Activated T-cell treated with anti-CD3 and anti-CD28 coated beads, Interleukin-2, amount 50 U/mL, for 24 hours (primary cell): ENCODE measurements at places on chromosomes 6 and 20.

- DNase-seq: no peak
Measured at GRCh38 chr6:154123155-154123956, 84.3 kb downstream of the OPRM1 start.

GRCh38 chr20:16415071-16416053 is 157.9 kb downstream of the KIF16B start:
- DNase-seq: no peak

DNA sequence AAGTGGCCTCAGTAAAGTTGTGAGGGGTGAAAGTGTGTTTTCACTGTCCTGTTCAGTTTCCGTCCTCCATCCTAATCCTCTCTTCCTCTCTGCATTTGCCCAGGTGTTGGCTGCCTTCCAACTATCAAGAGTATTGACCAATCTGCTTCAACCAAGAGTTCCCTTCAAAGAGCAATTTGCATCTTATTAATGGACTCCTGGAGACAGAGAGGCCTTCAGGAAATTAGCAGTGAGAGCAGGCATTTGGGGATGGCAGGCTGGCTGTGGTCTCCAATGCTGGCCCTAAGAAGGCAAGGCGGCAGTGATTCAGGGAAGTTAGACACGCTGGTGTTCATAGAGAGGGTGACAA is 77.2 kb downstream of the GPR6 start:
- no peak for DNase-seq

DNA sequence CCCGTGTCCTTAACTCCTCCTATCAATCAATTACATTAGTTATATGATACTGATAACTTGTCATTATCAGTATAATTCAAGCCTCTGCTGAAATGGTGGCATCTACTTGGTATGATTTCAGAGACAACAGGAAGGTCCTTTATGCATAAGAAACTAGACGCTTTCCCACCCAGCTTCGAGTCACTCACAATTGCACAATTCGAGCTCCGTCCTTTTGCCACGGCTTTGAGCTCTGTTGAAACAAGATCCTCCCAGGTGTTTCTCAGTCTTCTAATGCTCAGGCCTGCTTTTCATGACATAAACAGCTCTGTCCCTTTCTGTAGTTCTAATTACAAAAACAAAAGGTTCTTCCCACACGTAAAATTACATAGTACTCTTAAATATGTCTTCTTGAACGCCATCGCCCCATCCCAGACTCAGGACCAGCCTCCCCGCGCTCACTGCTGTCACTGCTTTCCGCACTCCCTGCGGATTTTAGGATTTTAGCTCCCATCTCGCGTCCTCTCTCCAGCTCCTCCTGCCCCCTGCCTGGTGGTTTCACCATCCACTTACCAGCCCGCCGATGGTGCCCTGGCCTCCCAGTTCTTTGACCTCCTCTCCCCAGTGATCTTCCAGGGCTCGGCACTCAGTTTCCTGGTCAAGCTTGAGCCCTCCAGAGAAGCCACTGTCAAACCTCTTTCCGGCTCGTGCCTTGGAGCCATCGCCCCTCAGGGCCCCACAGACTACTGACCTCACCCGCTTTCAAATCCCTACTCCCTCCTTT is 23.2 kb upstream of the PNPLA1 start:
- DNase-seq: no peak

DNA sequence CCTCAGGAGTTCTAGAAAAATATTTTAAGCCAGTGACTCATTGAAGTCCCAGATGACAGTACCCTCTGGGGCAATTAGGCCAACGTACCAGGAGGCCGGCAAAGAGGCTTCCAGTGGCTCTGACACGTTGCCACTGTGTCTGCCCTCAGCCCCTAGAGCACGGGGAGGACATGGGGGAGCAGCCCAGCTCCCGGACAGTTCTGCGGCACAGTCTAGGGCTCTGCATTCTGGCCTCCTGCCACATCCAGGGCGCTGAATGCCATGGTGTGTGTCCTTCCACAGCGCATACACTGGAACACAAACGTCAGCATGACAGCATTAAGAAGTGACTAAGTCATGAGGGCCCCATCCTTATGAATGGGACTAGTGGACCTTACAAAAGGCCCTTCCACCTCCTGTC is 156.2 kb downstream of the RNASET2 start:
- DNase-seq: no peak
